ENCODE measurements at places on chromosomes 16 and 17. TPM values are rescaled to one million over a fixed set of nuclear protein-coding genes. Genes with fewer than 3 reads are reported as not detected.

PRRT2 gene
- total RNA-seq: 20.5 TPM

SLC35G6 gene
- total RNA-seq: 0.18 TPM

MEFV gene
- 0.21 TPM for total RNA-seq

SHBG gene
- 1.1 TPM for total RNA-seq

MCRIP2 gene
- total RNA-seq: 63.3 TPM

SOX9 gene
- 8.1 TPM for total RNA-seq

SNAI3 gene
- total RNA-seq: 9.1 TPM

RASL10B gene
- 25.3 TPM for total RNA-seq

ZNF785 gene
- total RNA-seq: 16.0 TPM

MT4 gene
- not detected for total RNA-seq

SDR42E1 gene
- 0.05 TPM for total RNA-seq

CACNG4 gene
- 2.3 TPM for total RNA-seq

DYNLL2 gene
- 32.1 TPM for total RNA-seq

GRB7 gene
- 42.4 TPM for total RNA-seq

FAM171A2 gene
- 28.5 TPM for total RNA-seq

CLEC10A gene
- not detected for total RNA-seq

TAT gene
- total RNA-seq: 0.66 TPM

HLF gene
- 0.30 TPM for total RNA-seq

CHAD gene
- not detected for total RNA-seq

CALB2 gene
- total RNA-seq: 1.6 TPM

CCDC154 gene
- total RNA-seq: 1.2 TPM
